ENCODE measurements at places on chromosomes 12 and 14.
A peak's percentile ranks its signal among the peaks of the same experiment; 100 is the strongest.

DNA sequence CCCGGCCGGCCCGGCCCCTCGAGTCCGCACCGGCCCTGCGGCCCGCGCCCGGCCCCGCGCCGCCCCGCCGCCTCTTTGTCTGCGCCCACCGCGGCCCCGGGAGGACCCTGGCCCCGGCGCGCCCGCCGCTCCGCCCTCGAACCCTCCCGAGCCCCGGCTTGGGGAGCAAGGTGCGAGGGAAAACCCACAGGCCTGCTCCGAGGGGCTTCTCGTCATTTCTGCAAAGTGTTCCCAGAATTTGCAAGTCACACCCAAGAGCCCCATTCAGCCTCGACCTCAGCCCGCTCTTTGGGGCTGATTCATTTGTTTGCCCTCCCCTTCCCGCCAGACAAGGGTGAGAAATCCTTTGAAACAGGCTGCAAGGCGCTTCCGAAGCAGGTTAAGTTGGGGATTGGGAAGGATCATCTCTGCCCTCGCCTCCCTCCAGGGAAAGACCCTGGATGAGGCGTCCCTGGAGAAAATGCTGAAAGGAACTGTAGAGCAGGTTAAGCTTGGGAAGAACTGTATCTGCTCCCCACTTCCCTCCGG lies 325 bp upstream of the CLIP1 start:
- H3K36me3 ChIP-seq, result no peaks in the 10 kb centered on the region
- peak overlapping the region; percentile 90 for H3K4me3 ChIP-seq
- H3K4me1 ChIP-seq, result peaks cover 26% of the 10 kb centered on the region
- peak overlapping the region; percentile 91 for H3K27ac ChIP-seq

- no peak overlapping the region for H3K27ac ChIP-seq
- no peaks in the 10 kb centered on the region for H3K36me3 ChIP-seq
- no peak for DNase-seq
- 0 out of 2 replicates have a peak, but pooled peaks cover 2% of the 10 kb centered on the region for H3K27me3 ChIP-seq
Observed at GRCh38 chr12:22126758-22127157, 80.7 kb downstream of the CMAS start.

GRCh38 chr14:58540749-58541632 lies 96.8 kb upstream of the DACT1 start:
- peaks cover 1% of the 10 kb centered on the region for H3K27me3 ChIP-seq
- peaks cover 15% of the 10 kb centered on the region for H3K36me3 ChIP-seq
- H3K27ac ChIP-seq, result no peak overlapping the region
- DNase-seq, result no peak

- H3K36me3 ChIP-seq, result no peaks in the 10 kb centered on the region
- H3K4me1 ChIP-seq, result no peaks in the 10 kb centered on the region
- H3K27ac ChIP-seq, result no peak overlapping the region
- H3K4me3 ChIP-seq, result no peak overlapping the region
Observed at GRCh38 chr12:127928615-127929571, 338.1 kb upstream of the TMEM132C start.

GRCh38 chr14:61654026-61654425 lies 41.3 kb upstream of the HIF1A start:
- H3K27ac ChIP-seq, result peak overlapping the region; percentile 47
- peak overlapping the region; percentile 52 for H3K4me3 ChIP-seq
- DNase-seq, result no peak
- peaks cover 3% of the 10 kb centered on the region for H3K27me3 ChIP-seq

- peaks cover 2% of the 10 kb centered on the region for H3K27me3 ChIP-seq
- H3K4me3 ChIP-seq, result no peak overlapping the region
- no peak for DNase-seq
- peaks cover 18% of the 10 kb centered on the region for H3K36me3 ChIP-seq
- H3K27ac ChIP-seq, result no peak overlapping the region
Observed at GRCh38 chr12:76864791-76865400, 13.9 kb downstream of the CSRP2 start.

GRCh38 chr12:2283916-2284315 lies 231.1 kb downstream of the CACNA1C start:
- 0 out of 2 replicates have a peak, but pooled peaks cover 2% of the 10 kb centered on the region for H3K27me3 ChIP-seq
- peaks cover 72% of the 10 kb centered on the region for H3K4me1 ChIP-seq
- no peak for DNase-seq

DNA sequence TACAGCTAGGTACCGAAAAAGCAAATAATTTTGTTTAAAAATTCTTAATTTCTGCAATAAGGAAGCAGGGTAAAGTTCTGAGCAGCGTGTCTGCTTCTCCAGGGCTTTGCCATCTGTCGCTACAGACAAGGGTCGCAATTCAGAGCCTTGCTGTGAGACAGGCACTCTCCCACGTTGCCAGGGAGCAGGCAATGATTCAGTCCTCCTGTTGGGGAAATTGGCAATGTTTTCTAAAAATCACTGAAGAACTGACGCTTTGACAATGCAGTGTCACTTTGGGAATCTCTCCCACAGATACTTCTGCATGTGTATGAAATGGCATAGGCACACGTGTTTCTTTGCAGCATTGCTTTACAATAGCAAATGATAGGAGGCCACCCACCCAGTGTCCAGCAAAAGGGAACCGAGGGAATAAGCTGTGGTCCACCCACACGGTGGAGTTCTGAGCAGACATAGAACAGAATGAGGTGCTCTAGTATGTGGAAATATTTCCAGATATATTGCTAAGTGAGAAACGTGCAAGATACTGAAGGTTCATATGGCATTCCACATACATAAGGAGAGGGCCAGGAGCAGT lies 16.0 kb upstream of the HIP1R start:
- DNase-seq, result no peak
- H3K4me1 ChIP-seq, result no peaks in the 10 kb centered on the region
- no peaks in the 10 kb centered on the region for H3K36me3 ChIP-seq
- no peak overlapping the region for H3K27ac ChIP-seq
- H3K4me3 ChIP-seq, result no peak overlapping the region

- H3K36me3 ChIP-seq, result peaks cover 25% of the 10 kb centered on the region
- H3K27ac ChIP-seq, result no peak overlapping the region
- DNase-seq, result no peak
Observed at GRCh38 chr14:103708750-103709187, 6.5 kb downstream of the XRCC3 start.

GRCh38 chr14:76770521-76771436 lies 9.5 kb downstream of the VASH1 start:
- no peak for DNase-seq
- H3K27me3 ChIP-seq, result peaks cover 7% of the 10 kb centered on the region
- no peak overlapping the region for H3K27ac ChIP-seq
- H3K4me3 ChIP-seq, result no peak overlapping the region

GRCh38 chr12:69484428-69484827 lies 14.2 kb downstream of the FRS2 start:
- no peak overlapping the region for H3K4me3 ChIP-seq
- no peaks in the 10 kb centered on the region for H3K27me3 ChIP-seq
- H3K36me3 ChIP-seq, result peaks cover 55% of the 10 kb centered on the region
- no peak overlapping the region for H3K27ac ChIP-seq
- peaks cover 56% of the 10 kb centered on the region for H3K4me1 ChIP-seq

DNA sequence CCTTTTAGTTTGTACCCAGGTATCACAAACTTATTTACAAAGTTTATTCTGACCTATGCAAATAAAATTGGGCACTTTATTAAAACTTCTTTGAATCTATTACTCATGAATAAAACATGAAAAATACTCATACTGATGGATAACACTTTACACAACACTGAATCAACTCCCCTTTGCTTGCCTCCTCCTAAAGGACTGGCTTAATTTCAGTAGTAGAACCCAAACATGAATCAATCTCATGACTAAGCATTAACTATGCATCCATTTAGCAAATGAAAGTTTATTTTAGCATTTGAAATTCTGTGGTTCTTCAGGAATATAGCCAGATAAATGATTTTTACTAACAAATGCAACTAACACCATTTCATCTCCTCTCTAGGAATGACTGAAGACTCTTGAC lies 32.4 kb downstream of the DENND5B start:
- peak overlapping the region; percentile 16 for H3K4me3 ChIP-seq
- peak; percentile 33 for DNase-seq
- peaks cover 36% of the 10 kb centered on the region for H3K4me1 ChIP-seq
- peak overlapping the region; percentile 9 for H3K27ac ChIP-seq
- peaks cover 6% of the 10 kb centered on the region for H3K36me3 ChIP-seq

DNA sequence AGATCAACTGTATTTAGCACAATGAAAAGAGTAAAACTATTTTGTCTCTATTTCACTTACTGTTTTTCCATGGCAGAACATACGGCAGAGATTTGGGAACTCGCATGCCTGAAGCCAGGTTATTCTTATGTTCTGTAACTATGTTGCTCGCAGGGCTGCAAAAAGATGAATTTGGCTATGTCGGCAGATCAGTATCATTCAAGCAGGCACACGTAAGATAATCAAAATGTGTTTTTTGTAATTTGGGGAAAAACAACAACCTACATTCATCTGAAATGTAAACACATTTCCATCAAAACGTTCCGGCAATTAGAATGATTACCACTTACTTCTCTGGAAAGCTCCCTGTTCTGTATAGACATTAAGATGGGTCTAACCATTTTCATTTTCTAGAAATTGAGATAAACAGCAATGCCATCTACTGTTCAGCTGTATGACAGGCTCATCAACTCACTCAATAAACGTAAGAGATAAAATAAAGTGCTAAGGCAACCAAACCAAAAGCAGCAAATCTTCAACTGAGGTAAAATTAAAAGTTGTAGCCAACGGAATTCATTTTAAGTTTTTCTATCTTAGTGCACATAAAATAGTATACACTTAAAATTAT lies 13.0 kb downstream of the GTSF1 start:
- peaks cover 5% of the 10 kb centered on the region for H3K4me1 ChIP-seq
- no peaks in the 10 kb centered on the region for H3K36me3 ChIP-seq
- no peak overlapping the region for H3K27ac ChIP-seq
- peaks cover 43% of the 10 kb centered on the region for H3K27me3 ChIP-seq
- no peak overlapping the region for H3K4me3 ChIP-seq

DNA sequence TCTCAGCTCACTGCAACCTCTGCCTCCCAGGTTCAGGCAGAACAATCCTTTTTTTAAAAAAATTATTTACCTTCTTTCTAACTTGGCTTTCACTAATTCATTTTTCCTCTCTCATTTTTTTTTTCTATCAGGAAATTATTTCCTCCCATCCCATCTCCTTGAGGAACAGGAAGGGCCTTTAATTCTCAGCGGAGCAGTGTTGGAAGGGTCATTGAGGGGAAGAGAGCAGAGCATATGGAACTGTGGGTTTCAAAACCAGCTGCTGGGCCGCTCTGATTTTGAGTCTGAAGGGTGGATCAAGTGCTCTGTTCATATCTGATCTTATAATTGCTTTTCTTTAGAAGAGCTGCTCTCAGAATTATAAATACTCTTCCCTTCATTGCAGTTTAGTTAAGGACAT lies 29.0 kb downstream of the NUBPL start:
- DNase-seq, result no peak
- no peaks in the 10 kb centered on the region for H3K36me3 ChIP-seq
- H3K27ac ChIP-seq, result no peak overlapping the region
- H3K4me1 ChIP-seq, result peaks cover 5% of the 10 kb centered on the region
- H3K27me3 ChIP-seq, result no peaks in the 10 kb centered on the region

Data from HFFc6 (cell line).